ENCODE measurements at places on chromosomes 7 and 10. TPM values are rescaled to one million over a fixed set of nuclear protein-coding genes. Genes with fewer than 3 reads are reported as not detected.

The SLC39A12 gene
- not detected for total RNA-seq

The SORCS3 gene
- total RNA-seq: 2.6 TPM

GRCh38 chr10:71719464-71720201 is at the start of gene C10orf105:
C10orf105 (minus strand) TSS chr10:71719778; CDS start chr10:71716337, 3,441 bp downstream.
- DNase-seq: no peak
- peaks cover 38% of the 10 kb centered on the region for H3K4me1 ChIP-seq
- H3K36me3 ChIP-seq: no peaks in the 10 kb centered on the region

GRCh38 chr7:2087744-2088143 is 145.0 kb downstream of the MAD1L1 start:
- H3K27ac ChIP-seq: no peak overlapping the region
- no peak for DNase-seq
- no peaks in the 10 kb centered on the region for H3K27me3 ChIP-seq
- H3K4me3 ChIP-seq: no peak overlapping the region

GRCh38 chr10:31314256-31315150 is 4.5 kb upstream of the ZEB1 start:
- peaks cover 13% of the 10 kb centered on the region for H3K4me1 ChIP-seq
- no peak overlapping the region for H3K27ac ChIP-seq
- H3K36me3 ChIP-seq: no peaks in the 10 kb centered on the region
- no peaks in the 10 kb centered on the region for H3K27me3 ChIP-seq

The NOLC1 gene
- 29.2 TPM for total RNA-seq

DNA sequence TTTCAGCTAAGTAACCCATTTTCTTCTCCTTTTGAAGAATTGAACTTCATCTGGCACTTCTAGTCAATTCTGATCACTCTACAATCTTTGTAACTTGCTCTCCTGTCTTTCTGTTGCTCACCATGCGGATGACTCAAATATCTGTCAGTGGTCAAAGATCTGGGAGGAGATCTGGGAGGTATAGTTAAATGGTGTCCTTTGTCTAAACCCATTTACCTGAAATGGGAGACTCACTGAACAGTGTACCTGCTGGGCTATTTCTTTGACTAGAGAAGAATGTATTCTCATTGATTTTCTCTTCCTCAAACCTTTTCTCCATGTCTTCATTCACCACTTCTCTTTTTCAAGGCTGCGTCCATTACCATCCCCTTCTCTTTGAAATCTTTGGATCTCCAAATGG is 42.0 kb upstream of the PCLO start:
- H3K4me3 ChIP-seq: no peak overlapping the region
- H3K27ac ChIP-seq: no peak overlapping the region
- no peak for DNase-seq
- H3K27me3 ChIP-seq: no peaks in the 10 kb centered on the region
- no peaks in the 10 kb centered on the region for H3K36me3 ChIP-seq
- no peaks in the 10 kb centered on the region for H3K4me1 ChIP-seq

DNA sequence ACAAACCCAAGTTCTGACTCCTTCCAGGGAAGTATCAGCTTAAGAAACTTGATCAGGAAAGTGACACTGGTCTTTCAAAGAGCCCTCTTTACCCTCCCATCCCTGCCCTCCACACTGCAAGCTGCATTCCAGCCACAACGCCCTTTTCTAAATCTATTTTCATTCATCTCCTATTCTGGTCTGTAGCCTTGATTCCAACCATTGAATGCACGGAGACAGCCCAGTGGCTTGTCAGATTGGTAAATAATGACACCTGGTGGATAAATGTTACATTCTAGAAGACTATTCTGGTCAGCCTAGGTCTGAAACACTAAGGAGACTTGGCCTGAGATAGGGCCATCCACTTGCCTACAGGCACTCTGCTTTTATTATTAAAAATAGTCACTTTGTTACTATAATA is 20.9 kb downstream of the MORN4 start:
- H3K27ac ChIP-seq: no peak overlapping the region
- no peak overlapping the region for H3K4me3 ChIP-seq
- H3K36me3 ChIP-seq: no peaks in the 10 kb centered on the region
- no peaks in the 10 kb centered on the region for H3K4me1 ChIP-seq
- DNase-seq: no peak
- H3K27me3 ChIP-seq: no peaks in the 10 kb centered on the region

The CTNNA3 gene
- total RNA-seq: 46.1 TPM

- H3K27ac ChIP-seq: no peak overlapping the region
- no peaks in the 10 kb centered on the region for H3K36me3 ChIP-seq
- no peak overlapping the region for H3K4me3 ChIP-seq
Observed at GRCh38 chr10:58969576-58969975, 206.9 kb upstream of the PHYHIPL start.

The DBF4 gene
- 11.7 TPM for total RNA-seq

- peak; percentile 66 for DNase-seq
- H3K4me1 ChIP-seq: peaks cover 8% of the 10 kb centered on the region
- H3K36me3 ChIP-seq: no peaks in the 10 kb centered on the region
Observed at GRCh38 chr7:99693427-99694200, 13.8 kb upstream of the CYP3A5 start.

- no peak overlapping the region for H3K27ac ChIP-seq
- no peaks in the 10 kb centered on the region for H3K36me3 ChIP-seq
- H3K4me1 ChIP-seq: no peaks in the 10 kb centered on the region
- no peak overlapping the region for H3K4me3 ChIP-seq
- no peaks in the 10 kb centered on the region for H3K27me3 ChIP-seq
Observed at GRCh38 chr10:130226012-130226411, 89.8 kb downstream of the GLRX3 start.

DNA sequence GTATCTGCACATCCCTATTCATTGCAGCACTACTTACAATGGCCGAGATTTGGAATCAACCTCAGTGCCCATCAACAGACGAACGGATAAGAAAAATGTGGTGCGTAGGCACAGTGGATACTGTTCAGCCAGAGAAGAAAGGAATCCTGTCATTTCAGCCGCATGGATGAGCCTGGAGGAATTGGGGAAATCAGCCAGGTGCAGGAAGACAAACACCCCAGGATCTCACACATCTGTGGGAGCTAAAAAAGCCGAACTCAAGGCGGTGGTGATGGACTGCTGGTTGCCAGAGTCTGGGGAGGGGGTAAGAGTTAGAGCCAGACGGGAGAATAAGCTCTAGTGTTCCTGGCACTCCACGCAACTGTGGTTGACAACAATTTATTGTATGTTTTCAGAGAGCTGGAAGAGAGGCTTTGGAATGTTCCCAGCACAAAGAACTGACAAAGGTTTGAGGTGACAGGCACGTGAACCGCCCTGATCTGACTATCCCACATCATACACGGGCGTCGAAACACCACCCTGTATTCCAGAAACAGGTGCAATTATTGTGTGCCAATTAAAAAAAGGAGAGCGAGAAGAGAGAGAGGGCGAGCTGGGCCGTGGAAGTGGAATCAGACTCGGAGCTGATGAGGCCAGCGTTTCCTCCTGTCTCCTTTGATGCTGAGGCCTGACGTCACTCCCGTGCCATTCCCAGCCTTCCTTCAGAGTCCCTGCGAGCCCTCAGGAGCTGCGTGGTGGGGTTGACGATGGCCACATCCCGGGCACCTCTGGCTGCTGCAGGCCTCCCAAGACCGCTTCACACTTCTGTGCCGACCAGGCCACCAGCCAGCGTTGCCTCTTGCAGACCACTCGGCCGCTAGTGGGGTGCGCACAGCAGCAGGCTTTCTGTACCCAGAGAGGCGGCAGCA is 189.5 kb downstream of the DNAJB6 start:
- no peak overlapping the region for H3K27ac ChIP-seq
- H3K27me3 ChIP-seq: no peaks in the 10 kb centered on the region
- no peak for DNase-seq
- no peaks in the 10 kb centered on the region for H3K4me1 ChIP-seq
- H3K4me3 ChIP-seq: no peak overlapping the region
- H3K36me3 ChIP-seq: no peaks in the 10 kb centered on the region

The OPN1SW gene
- not detected for total RNA-seq

DNA sequence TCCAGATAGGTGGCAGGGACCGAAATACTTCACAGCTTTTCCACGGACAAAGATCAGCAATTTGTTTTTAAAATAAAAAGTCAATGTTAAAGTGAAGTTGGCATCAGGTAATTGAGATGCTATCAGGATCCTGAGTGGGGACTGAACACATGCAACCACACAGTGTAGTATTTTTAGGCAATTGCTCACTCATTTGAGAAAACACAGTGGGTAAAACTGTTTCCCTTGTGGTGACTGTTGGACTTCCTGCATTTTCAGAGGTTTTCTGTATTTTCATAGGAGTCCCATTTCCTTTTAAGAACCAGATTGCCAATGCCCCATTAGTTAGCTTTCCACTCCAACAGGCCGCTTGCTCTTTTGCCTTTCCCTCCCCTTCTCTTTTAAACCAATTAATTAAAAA is 159.5 kb upstream of the ZNF32 start:
- no peak overlapping the region for H3K4me3 ChIP-seq
- DNase-seq: no peak
- no peaks in the 10 kb centered on the region for H3K27me3 ChIP-seq
- no peak overlapping the region for H3K27ac ChIP-seq
- H3K36me3 ChIP-seq: no peaks in the 10 kb centered on the region

GRCh38 chr7:116578526-116578925 is 53.7 kb downstream of the CAV1 start:
- H3K27ac ChIP-seq: no peak overlapping the region
- no peaks in the 10 kb centered on the region for H3K36me3 ChIP-seq
- H3K4me3 ChIP-seq: no peak overlapping the region
- DNase-seq: no peak
- no peaks in the 10 kb centered on the region for H3K27me3 ChIP-seq

The TAS2R60 gene
- not detected for total RNA-seq

DNA sequence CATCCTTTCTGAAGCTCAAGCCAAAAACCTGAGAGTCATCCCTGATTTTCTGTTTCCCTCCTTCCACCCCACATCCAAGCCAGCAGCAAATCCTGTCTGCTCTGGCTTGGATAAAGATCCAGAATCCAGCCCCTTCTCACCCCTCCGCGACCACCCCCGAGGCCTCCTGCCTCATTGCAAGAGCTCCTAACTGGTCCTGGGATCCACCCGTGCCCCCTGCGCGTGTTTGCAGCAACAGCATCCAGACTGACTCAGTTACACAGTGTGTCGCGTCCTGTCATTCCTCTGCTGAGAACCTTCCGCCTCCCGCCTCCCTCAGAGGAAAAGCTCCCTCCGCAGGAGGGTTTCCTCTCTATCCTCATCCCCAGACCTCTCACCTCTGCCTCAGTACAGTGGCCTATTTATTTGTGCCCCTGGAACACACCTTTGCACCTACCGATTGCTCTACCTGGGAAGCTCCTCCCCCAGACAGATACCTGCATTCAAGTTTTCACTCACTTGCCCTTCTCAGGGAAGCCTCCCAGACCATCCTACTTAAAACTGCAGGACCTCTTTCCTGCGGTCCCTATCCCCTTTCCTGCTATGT is 21.6 kb upstream of the GRID1 start:
- no peak overlapping the region for H3K4me3 ChIP-seq
- H3K27ac ChIP-seq: no peak overlapping the region
- H3K36me3 ChIP-seq: no peaks in the 10 kb centered on the region
- H3K27me3 ChIP-seq: no peaks in the 10 kb centered on the region

- DNase-seq: no peak
- no peak overlapping the region for H3K27ac ChIP-seq
- H3K4me3 ChIP-seq: no peak overlapping the region
- no peaks in the 10 kb centered on the region for H3K4me1 ChIP-seq
- no peaks in the 10 kb centered on the region for H3K36me3 ChIP-seq
- H3K27me3 ChIP-seq: no peaks in the 10 kb centered on the region
Observed at GRCh38 chr7:119720541-119720940, 552.4 kb upstream of the KCND2 start.

- H3K27me3 ChIP-seq: no peaks in the 10 kb centered on the region
- H3K36me3 ChIP-seq: no peaks in the 10 kb centered on the region
- no peak overlapping the region for H3K4me3 ChIP-seq
- no peak for DNase-seq
Observed at GRCh38 chr7:116165717-116166116, 44.6 kb upstream of the TES start.

DNA sequence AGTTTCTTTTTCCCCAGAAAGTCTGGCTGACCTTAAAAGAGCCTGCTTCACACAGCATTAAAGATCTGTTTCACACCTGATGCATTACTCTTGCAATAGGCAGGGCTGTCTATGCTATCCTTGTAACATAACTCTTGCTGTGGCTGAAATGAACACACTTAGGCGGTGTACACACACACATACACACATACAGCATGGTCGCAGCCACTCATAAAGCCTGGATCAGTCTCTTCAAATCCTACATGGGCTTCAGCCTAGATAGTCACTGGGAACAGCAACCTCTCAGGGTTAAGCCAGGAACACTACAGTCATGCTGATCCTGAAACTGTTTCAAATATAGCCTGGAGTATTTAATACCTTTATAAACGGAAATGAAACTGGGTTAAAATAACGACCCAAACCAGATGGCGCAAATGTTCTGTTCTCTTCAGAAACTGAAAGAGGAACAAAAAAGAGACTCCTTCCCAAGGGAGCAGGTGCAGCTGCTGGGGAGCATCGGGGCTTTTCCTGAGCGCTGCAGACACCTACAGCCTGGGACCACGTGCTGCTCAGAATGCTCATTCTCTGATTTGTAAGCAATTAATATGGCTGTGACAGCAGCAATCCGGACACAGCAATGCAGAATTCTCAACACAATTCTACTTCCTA is 61.0 kb upstream of the SFMBT2 start:
- H3K36me3 ChIP-seq: no peaks in the 10 kb centered on the region
- no peaks in the 10 kb centered on the region for H3K27me3 ChIP-seq
- peaks cover 5% of the 10 kb centered on the region for H3K4me1 ChIP-seq
- DNase-seq: no peak
- H3K27ac ChIP-seq: no peak overlapping the region
- H3K4me3 ChIP-seq: no peak overlapping the region

DNA sequence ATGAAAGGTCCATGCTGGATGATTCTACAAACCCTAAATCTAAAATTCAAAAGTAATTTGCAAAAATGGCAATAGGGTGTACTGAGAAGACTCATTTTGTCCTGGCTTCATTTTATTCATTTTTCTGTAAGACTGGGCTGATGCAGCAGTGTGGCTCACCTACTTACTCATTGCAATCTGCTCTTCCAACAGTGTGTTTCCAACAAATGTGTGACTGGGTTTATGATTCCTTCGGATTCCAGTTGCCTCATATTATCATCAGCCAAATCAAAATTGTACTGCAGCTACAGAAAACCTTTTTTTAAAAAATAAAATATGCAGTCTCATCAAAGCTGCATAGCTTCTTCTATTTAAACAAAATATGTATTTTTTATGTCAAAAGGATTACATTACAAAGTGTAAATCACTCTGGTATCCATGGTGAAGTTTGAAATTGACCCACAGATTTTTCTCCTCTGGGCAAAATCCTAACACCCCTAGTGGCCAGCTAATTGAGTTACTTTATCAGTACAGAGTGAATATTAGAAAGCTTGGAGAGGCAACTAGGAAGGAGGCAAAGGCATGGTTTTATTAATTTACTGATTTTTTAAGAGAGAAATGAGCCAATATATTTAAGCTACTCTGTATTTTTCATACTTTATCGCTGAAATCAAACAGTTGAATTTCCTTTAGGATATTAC is 390.3 kb downstream of the MAGI2 start:
- DNase-seq: no peak
- H3K4me1 ChIP-seq: no peaks in the 10 kb centered on the region
- no peak overlapping the region for H3K27ac ChIP-seq
- H3K27me3 ChIP-seq: no peaks in the 10 kb centered on the region
- no peak overlapping the region for H3K4me3 ChIP-seq

- no peak overlapping the region for H3K4me3 ChIP-seq
- no peak for DNase-seq
- H3K4me1 ChIP-seq: no peaks in the 10 kb centered on the region
Observed at GRCh38 chr10:123747426-123747825, 81.3 kb downstream of the GPR26 start.

GRCh38 chr7:134905375-134905774 is 80.9 kb upstream of the AGBL3 start:
- DNase-seq: peak; percentile 29
- peak overlapping the region; percentile 85 for H3K27ac ChIP-seq
- H3K4me1 ChIP-seq: peaks cover 62% of the 10 kb centered on the region
- no peaks in the 10 kb centered on the region for H3K36me3 ChIP-seq
- H3K4me3 ChIP-seq: no peak overlapping the region
